T1000 (cell line): ENCODE measurements at places on chromosomes 6 and 20.

DNA sequence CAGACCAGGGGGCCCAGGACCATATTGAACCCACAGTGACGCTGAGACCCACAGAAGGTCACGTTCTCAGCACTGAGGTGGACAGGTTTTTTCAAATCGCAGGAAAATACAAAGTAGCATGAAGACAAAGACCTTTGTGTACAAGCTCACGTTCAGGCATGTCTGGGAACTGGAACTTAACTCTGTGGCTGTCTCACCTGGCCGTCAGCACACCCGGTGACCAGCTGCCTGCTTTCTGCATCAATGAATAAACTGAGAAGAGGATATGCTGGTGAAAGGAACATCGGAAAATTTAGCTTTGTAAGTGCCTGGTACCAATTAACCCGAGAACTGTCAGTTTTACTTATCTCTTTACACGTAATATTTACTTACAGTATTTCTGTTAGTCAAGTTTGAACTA is 36.5 kb downstream of the WDR27 start:
- no peak for DNase-seq

- DNase-seq, result no peak
Measured at GRCh38 chr6:111267764-111268333, 180.5 kb downstream of the SLC16A10 start.

DNA sequence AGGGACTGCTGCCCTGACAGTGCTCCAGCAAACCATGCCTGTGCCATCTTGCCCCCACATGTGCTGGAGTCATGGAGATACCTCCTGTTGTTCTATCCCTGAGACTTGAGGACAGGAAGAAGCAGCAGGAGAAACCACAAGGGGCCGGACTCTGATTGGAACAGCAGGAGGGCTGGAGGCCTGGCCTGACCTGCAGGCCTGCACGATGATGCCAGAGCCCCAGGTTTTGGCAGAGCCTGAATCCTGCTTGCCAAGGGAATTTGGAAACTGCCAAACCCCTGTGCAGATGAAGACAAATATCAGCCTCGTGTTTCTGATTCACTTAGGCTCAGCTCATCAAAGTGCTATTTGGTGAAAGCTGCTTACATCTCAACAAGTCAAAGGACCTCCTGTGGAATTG is 177.6 kb downstream of the MAFB start:
- no peak for DNase-seq

GRCh38 chr6:132300323-132300949 is 100.8 kb downstream of the MOXD1 start:
- DNase-seq, result no peak

DNA sequence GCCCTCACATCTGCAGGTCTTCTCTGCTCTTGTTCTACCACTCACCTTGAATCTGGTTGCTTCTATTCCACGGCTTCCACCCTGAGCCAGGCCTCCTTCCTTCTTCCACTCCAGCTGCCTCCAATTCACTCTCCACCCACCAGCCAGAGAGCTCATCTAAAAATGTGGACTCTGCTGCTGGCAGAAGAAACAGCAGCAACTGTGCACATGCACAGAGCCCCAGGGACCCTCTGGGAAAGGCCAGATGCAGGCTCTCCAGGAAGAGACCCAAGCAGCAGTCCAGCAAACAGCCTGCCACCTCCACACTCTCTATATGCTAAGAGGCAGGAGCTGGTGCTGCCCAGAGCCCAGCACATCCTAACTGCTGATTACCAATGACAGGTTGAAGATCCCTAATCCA is 162.6 kb upstream of the TOP1 start:
- DNase-seq, result no peak

- no peak for DNase-seq
Measured at GRCh38 chr20:44412402-44413144, 57.1 kb downstream of the HNF4A start.

GRCh38 chr20:25253606-25254275 is 5.9 kb downstream of the PYGB start:
- no peak for DNase-seq

DNA sequence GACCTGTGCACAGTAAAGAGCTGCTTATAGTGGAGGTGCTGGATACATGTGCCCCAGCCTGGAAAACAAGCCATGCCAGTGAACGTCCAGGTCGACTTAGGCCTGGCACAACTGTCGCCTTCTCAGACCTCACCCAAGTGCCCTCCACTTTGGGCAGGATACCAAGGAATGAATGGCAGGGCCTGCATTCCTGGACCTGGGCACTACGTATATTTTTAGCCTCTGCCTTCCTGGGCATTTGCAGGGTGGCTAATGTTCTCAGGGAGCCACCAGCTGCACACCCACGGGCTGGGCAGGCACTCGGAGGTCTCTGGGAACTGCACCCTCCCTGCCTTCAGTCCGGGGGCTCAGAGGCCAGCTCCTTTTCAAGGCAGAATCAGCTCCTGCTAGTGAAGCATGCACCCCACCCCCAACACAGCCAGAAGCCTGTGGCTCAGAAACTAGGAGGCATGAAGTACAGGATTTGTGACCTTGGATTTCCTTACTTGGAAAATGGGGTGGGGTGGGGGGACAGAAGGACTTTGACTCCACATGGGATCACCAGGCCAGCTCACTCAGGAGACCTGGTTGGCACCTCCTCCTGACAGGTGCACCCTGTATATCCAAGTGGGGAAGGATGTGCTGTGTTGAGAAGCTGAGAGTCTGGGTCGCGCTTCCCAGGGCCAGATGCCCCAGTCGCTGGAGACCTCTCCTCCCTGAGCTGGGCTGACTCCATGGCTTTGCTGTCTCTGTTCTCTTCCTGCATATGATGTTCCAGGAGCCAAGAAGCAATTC is 2.5 kb upstream of the LSM14B start:
- DNase-seq, result no peak

DNA sequence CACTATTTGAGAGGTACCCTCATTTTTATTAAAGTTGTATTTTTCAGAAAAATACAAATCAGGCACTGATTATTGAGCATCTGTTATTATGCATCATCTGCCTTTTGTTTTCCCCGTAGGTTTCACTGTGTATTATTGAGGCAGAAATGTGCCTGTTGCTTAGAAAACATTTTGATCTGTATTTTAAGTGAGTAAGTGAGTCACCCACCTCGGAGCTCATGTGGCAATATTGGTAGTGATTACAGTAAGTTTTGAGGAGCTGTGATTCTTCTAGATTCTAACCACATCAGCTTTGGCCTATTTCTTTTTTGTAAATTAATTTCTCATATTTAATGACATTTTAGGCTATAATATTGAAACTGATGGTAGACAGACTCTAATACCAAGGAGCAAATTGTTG is 59.6 kb upstream of the LAMP5 start:
- DNase-seq, result no peak

DNA sequence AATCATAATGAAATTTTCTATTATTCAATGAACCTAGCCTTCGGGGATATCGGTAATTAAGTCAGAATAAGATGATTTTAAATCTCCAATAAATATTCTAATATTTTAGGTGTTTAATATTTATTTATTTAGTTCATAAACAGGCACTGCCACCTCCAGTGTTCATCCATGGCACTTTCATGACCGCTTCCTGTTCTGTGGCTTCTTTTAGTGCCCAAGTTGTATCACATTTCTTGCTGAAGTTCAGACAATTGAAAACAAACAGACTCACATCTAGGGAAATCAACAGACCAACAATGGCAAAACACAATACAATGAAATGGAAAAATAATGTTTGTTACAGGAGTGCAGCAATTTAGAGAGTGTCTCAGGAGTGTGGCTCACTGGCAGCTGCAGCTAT is 26.0 kb downstream of the HDDC2 start:
- DNase-seq, result no peak

DNA sequence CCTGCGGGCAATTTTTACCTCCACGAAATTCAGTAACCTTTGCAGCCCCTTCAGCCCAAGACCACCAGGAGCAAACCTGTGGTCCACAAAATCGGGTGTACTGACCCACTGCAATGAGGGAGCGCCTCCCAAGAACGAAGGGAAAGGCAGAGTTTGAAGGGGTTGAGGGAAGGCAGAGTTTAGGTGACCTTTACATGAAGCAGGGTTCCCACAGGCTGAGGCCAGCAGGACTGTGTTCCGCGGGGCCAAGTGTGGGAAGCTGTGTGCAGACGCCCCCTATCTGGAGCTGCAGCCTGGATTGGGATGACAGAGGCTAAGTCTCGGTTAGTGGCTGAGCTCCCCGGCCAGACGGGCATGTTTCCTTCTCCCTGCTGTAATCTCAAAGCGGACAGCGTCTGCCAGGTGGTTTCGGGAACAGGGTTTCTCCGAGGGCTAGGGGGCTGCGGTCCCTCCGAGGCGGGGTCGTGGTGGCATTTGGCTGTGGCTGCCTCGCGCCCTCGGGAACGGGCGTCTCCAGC is 826 bp upstream of the PYGB start:
- no peak for DNase-seq

DNA sequence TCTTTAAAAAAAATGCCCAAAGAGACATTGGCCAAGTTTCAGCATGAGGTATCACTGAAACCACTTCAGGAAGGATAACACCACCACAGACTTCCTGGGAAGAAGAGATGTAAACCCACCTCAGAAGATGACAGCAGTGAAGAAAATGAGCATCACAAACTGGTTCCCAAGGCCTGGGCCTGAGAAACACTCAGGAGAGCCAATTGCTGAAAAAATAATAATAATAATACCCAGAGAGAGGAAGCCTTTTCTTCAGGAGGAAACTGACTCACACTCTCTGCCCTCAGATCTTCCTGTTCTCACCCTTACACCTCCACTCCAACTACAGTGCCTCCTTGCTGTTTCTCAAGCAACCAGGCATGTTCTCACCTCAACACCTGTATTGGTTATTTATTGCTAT is 68.1 kb upstream of the MAFB start:
- no peak for DNase-seq

- DNase-seq, result no peak
Measured at GRCh38 chr20:37723668-37724067, 29.8 kb downstream of the CTNNBL1 start.

GRCh38 chr6:39339096-39339867 is 16.8 kb upstream of the KCNK16 start:
- no peak for DNase-seq

DNA sequence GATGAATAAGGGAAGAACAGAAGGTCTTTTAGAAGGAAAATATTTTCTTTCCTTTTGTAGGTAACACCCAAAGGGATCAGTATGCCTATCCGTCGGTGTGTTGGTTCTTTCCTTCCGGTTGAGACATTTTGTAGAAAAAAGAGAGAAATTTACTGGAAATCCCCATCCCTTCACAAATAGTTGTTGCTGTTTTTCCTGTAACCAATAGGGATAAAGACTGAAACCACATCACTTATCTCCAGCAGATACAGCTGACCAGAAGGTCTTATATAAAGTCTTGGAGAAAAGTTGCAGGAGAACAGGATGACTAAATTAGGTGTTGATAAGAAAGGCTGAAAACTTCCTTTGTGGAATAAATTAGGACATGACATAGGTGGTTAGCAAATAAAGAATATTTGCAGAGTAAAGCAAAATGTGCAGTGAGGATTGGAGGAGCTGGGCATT is 14.8 kb upstream of the HLA-DRB1 start:
- DNase-seq, result no peak

DNA sequence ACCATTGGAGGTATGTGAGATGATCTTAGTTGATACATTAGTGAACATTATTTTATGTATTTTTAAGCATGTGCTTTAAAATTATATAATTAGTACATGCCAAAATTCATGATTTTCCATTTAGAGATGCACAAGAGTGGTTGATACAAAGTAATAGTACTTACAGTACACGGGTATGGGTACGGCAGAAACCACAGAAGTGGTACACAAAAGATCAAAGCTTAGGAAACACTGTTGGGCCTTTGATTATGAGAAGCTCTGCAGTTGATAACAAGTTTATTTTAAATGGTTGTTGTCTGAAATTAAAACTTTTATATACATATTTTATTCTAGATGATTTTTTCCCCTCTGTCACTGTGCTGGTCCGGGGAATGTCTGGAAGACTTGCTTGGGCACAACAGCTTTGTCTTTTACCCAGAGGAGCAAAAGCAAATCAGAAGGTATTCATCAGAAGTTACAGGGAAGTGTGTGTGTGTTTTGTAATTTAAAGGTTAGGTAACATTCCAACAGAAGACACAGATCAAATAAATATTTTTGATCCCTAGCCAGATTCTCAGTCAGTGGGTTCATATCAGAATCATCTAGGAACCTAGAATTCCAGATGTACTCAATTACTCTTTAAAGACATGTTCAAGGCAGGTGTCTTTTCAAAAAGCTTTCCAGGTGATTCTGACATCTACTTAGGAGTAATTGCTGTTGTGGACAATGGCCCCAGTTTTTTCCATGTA is 32.5 kb upstream of the ADIG start:
- DNase-seq, result no peak

- no peak for DNase-seq
Measured at GRCh38 chr6:56716229-56716628, 73.5 kb upstream of the DST start.

GRCh38 chr6:154304191-154304590 is 52.4 kb downstream of the IPCEF1 start:
- no peak for DNase-seq

DNA sequence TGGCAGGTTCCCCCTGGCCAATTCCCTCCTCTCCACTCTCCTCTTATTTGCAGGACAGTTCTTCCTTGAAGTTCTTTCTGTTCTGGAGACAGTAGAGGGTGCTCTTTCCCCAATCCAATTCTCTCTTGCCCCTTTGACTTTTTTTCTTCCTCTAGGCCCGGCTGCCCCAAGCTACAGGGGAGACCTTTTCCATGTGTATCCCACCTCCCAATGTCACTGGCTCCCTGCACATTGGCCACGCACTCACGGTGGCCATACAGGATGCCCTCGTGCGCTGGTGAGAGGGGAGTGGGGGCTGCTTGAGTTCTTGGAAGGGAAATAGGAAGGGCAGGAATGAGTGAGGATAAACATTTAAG is 1.5 kb downstream of the VARS2 start:
- DNase-seq, result no peak

DNA sequence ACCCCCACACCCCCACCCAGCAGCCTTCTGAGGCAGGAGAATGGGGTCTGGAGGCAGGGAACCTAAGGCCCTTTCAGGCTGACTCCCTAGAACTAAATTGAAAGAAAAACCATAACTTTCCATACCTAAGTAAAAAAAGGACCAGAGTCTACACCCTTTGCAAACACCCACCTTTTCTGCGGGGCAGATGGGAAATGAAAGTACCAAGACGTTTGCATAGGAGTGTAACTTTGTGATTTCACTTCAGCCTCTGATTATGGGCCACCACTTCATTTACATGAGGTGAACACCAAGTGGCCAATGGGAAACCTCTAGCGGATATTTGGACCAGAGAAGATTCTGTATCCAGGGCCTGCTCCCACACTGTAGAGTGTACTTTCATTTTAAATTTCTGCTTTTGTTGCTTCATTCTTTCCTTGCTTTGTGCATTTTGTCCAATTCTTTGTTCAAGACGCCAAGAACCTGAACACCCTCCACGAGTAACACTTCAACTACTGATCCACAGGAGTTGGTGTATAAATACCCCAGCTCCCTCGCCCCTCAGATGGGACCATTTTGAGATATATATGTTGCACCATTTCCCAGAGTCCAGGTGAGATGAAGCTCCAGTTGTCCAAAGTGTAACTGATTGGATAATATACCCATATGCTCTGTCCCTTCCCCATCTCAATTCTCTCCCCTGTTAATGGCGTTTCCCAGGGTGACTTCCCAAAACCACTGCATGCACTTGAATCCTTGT is 18.9 kb upstream of the SRSF6 start:
- no peak for DNase-seq

GRCh38 chr6:153437193-153437592 is 306.1 kb upstream of the RGS17 start:
- DNase-seq, result no peak

GRCh38 chr20:54172856-54173652 is 732 bp downstream of the CYP24A1 start:
- DNase-seq, result no peak
